Naive thymus-derived CD8-positive, alpha-beta T cell (primary cell): ENCODE measurements at places on chromosomes 7 and 10. TPM values are rescaled to one million over a fixed set of nuclear protein-coding genes. Genes with fewer than 3 reads are reported as not detected.

Gene GCK
- polyA plus RNA-seq, result 0.62 TPM

Gene CPVL
- polyA plus RNA-seq, result 1.1 TPM

Gene OR2A42
- 0.09 TPM for polyA plus RNA-seq

Gene SRRM3
- not detected for polyA plus RNA-seq

Gene DDC
- not detected for polyA plus RNA-seq

Gene SEMA3A
- polyA plus RNA-seq, result 2.7 TPM

Gene ANKRD7
- not detected for polyA plus RNA-seq

Gene BNIP3
- 37.5 TPM for polyA plus RNA-seq

Gene CALHM3
- polyA plus RNA-seq, result not detected

Gene CYP3A7
- not detected for polyA plus RNA-seq

Gene KAT6B
- polyA plus RNA-seq, result 26.2 TPM

Gene TDRD1
- polyA plus RNA-seq, result 0.50 TPM

Gene NODAL
- polyA plus RNA-seq, result not detected

Gene TMEM140
- 13.9 TPM for polyA plus RNA-seq

Gene UTF1
- not detected for polyA plus RNA-seq

Gene CPN1
- not detected for polyA plus RNA-seq
